Esophagus squamous epithelium (tissue), 5 donors: ENCODE measurements at places on chromosomes 13 and 19.

GRCh38 chr13:48784916-48785548 is 131.3 kb downstream of the CYSLTR2 start:
- DNase-seq = no peak

DNA sequence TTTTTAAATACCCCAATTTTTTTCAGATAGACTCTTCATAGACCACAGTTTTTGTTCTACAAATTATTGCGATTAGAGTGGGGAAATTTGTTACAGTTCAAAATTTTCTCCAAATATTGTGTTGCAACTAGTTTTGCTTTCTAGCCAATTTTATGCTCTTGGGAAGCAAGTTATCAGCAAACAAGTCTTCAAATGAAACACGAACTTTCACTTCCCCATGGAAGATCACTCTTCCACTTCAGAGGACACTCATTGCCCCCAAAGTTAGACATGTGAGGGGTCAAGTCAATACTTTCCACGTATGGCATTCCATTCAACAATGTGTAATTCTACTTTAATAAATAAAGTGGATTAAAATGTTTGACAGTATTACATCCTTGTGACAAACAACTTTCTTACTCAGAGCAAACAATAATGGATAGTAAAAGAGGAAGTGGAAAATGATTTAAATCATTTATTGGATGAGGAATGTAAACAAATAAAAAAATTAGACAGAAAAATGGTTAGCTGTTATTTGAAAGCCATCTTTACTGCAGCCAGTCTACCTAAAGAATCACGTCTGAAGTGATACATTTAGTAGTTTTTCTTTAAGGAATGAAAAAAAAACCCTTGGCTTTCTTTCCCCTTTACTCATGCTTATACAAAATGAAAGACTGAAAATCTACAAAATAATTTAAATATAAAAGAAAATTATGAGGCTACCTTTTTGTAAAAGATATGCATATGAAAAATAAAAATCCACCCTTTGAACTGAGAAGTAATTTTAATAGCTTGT is 41.2 kb upstream of the TNFSF11 start:
- DNase-seq = no peak

- no peak for DNase-seq
Measured at GRCh38 chr13:87426742-87427141, 244.4 kb upstream of the SLITRK5 start.

DNA sequence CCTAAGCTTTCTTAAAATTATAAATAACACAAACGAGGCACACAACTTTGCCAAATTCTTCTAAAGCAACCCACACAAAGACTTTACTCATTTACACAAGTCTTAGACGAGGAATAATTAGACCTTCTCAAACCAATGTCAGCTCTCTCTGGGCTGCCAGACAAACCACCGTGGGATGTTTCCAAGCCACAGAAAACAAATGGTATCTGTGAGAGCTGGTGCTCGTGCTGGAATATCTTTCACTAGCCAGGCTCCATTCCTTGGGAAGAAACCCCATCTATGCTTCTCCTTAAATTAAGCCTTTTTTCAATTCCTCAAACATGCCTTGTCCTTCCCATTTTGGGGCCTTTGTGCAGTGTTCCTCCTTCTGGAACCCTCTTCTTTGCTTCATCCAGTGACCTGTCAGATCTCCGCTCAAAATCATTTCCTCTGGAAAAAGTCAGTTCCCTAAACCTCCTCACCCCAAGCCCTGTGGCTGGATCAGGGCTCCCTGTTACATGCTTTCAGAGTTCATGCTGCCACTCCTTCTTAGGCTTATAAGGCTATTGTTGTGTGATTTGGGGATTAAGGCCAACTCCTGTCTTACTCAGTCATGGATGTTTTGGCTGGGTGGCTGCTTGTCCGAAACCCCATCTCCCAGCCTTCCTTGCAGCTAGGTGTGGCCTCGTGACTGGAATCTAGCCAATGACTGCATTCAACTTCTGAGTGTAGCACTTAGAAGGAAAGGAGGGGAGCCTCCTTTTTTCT is 64.2 kb upstream of the GTF2F2 start:
- DNase-seq = no peak

DNA sequence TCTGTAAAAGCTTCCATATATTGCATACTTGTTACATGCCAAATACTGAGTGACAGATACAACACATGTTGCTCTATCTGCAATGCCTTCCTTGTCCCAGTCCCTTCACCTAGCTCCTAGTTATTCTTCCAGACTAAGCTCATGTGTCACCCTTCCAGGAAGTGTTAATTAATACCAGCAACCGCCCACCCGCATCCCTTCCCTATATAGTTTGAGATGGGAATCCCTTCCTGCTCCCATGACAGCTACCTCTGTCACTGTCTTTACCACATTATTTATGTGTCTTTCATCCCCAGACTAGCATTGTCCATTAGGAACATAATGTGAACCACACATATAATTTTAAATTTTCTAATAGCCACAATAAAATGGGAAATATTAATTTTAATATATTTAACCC is 49.5 kb upstream of the FRY start:
- DNase-seq = no peak
